CMK (cell line): ENCODE measurements at places on chromosomes 4 and X.

- DNase-seq: no peak
Observed at GRCh38 chr4:8297141-8297601, 27.6 kb downstream of the HTRA3 start.

DNA sequence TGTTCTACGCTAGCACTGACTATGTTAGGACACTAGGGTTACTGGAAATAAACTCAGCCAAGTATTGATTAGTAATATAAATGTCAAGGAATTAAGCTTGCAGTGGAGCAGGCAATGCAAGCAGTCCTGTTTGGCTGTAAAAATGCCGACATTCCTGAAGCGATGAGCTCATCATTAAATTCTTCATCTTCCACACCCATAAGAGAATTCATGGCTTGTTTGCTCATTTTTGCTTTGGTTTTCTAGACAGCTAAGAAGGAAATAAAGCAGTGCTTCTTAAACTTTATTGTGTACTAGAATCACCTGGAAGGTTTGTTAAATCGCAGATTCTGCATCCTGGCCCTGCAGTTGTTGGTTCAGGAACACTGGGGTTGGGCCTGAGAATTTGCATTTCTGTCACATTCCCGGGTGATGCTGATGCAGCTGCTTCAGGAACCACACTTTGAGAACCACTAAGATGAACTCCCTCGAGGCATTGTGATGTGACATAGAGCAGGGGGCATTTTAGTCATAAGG, 17.8 kb downstream of the ANXA3 start:
- DNase-seq: no peak

DNA sequence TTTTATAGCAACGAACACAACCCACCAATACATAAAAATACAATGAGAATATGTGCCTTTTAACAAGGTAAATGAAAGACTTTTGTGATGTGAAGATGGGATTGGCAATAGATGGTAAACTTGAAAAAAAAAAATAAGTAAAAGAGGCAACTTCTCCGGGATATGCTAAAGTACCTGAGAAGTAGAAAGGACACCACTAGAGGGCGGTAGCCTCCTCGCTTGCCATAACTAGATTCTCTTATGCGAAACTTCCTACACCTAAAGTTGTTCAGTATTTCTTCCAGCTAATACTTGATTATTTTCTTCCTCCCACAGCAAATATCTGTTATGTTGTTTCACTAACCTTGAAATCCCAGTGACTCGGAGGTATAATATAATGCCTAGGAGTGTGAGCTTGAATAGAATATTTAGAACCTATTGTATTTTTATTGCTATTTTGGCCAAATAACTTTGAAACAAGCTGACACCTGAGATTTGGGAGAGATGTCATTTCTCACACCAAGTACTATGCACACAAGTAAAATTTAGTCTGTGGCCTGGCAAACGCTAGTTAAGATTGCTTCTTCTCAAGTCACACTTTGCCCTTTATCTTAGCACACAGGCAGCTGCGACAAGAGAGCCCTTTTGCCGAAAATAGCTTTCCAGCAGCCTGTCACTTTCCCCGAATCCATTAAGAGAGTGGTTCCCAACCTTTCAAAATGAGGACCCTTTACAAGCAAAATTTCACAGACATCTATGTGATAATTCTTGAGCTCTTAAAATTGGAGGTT, 44.9 kb upstream of the PDLIM5 start:
- peak; percentile 47 for DNase-seq

- DNase-seq: no peak
Observed at GRCh38 chr4:123976285-123976684, 579.7 kb downstream of the SPRY1 start.

DNA sequence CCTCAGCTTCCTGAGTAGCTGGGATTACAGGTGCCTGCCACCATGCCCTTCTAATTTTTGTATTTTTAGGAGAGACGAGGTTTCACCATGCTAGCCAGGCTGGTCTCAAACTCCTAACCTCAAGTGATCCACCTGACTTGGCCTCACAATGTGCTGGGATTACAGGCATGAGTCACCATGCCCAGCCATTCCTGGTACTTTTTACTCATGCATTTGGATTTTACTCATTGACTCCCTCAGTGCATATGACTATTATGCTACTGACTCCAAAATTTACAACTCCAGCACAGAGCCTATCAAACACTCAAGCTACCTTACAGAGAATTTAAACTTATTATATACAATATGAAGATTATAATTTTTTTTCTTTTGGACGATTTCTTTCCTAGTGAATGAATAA, 199.9 kb downstream of the CXXC4 start:
- no peak for DNase-seq

DNA sequence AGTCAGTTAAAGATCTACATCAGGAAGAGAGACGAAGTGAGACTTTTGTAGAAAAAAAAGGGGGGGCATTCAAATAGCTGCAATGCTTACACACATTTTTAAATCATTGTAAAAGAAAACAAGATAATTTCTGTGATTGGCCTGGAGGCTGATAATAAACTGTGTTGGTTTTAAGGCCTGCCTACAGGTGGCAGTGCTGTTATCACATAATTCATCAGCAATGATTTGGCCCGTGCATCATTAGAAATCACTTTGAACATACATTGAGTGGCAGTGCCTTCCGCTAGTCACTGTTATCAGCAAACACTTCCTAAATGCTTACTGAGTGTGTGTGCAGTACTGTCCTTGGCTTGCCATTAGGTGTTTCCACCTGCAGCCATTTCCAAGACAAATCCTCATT, 831.9 kb downstream of the TRIML1 start:
- DNase-seq: no peak

GRCh38 chrX:37863728-37864127, 16.4 kb upstream of the DYNLT3 start:
- DNase-seq: no peak

DNA sequence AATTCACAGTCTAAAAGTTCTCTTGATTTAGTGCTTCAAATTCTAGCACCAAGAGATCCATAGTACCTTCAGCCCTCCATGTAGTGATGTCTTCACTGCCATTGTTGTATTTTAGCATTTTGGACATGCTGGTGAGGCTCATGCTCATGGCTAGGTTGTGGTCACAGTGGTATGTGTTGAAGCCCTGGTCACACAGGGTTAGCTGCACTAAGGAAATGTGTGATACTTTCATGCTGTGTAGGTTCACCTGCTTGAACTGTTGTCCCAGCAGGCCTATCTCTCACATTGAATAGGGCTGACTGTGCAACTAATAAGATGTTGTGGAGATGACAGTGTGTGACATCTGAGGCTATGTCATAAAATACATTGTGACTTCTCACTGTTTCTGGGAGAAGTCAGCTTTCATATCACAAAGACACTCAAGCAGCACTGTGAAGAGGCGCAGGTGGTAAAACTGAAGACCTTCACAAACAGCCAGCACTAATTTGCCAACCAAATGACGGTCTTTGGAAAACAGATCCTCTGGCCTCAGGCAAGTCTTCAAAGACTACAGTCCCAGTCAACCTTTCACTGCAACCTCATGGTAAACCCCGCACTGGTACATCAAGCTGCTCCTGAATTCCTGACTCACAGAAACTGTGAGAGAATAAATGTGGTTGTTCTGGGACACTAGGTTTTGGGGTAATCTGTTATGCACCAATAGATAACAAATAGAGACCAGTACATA, 17.4 kb upstream of the ADH4 start:
- no peak for DNase-seq

- DNase-seq: no peak
Observed at GRCh38 chrX:39377157-39377556, 575.9 kb downstream of the MID1IP1 start.

DNA sequence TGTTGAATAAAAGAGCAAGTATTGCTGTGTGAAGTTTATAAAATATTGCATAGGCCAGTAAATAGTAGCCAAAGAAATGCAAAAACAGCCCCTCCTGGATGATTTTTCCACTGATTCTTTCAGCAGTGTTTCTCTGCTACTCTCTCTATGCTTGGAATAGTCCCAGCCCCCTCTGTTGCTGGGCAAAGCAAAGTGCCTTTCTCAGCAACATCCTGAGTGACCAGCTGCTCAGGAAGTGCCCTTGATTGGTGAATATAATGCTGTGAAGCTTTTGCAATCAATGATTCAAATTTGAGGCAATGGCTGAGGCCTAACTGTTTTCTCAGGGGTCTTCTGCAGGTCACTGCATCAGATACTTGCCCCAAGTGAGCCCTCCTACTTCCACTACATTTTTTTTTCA, 656.7 kb downstream of the ZNF674 start:
- no peak for DNase-seq

- DNase-seq: no peak
Observed at GRCh38 chrX:16868920-16869319, 1.2 kb downstream of the RBBP7 start.
